ENCODE measurements at places on chromosomes 16 and 17.

GRCh38 chr17:65228734-65229620 is 91.8 kb downstream of the RGS9 start:
- DNase-seq, result no peak

DNA sequence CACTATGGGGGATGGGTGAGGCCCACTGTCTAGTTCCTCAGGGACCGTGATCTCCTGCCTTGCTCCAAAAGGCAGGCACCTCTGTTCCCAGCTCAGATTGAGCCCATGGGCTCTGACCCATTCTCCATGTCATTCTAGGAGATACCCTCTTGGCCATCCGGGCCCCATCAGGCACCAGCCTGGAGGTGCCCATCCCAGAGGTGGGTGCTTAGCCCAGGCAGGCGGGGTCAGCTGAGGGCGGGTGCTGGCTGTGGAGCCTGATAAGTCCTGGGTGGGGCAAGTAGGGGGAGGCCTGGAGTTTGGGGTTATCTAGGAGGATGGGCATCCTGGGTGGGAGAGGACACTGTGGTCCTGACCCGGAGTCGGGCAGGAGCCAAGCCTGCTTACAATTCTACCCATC is 2.3 kb downstream of the E2F4 start:
- no peak for DNase-seq

- DNase-seq, result no peak
Measured at GRCh38 chr16:86984991-86985647, 332.1 kb downstream of the C16orf95 start.

DNA sequence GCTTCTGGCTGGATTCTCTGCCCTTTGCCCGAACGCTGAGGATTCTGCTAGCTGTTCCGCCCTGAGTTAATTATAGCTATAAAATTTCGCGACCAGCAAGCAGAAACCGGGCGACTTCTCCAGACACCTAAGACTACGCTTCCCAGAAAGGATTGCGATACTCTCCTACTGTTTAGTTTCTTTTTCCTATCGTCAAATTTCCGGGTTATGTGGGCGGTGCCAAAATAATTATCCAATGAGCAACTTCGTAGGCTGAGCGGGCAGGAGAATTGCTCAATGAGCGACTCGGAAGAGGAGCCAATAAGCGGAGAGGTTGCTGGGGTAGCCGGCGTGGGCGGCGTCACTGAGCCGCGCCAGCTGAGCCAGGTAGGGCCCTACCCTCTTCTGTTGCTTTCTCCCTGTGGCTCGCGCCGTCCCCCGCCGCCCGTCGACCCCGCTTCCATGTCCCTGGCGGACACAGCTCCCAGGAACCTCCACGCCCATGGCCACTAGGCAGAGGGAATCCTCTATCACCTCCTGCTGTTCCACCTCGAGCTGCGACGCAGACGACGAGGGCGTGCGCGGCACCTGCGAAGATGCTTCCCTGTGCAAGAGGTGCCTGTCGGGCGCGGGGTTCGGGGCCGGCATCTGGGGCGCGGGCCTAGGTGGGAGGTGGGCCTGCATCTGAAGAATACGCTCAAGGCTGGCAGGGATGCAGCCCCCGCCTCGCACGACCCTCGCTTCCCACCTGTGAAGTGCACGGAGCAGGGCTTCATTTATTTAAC is at the start of gene LCMT1:
LCMT1 (plus strand) TSS at position 340 of the 764 bp plus-strand sequence; CDS start at position 482, 142 bp downstream.
- DNase-seq, result peak; percentile 76

DNA sequence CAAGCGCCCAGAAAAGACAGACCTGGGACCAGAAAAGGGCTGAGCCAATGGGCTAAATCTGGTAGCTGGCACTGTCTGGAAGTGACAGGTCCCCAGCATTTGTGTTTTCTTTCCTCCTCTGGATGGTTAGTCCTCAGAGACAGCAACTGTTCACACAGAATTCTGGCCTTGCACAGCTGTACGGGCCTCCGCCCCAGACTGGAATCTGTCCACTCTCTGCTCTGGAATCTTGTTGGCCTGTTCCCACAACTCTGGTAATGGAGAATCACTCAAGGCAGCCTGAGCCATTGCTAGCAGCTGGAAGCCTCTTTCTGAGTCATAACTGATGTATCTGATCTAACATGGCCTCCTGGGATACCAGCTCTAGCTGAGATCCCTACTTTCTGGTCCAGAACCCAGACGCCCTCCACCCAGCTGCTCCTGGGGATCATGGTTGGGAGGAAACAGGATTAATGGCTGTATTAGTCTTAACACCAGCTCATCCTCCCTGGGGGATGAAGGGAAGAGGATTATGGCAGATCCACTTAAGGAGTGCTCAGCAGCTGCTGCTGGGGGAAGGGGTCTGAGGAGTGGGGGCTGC is 9.1 kb downstream of the ZNF668 start:
- DNase-seq, result no peak

DNA sequence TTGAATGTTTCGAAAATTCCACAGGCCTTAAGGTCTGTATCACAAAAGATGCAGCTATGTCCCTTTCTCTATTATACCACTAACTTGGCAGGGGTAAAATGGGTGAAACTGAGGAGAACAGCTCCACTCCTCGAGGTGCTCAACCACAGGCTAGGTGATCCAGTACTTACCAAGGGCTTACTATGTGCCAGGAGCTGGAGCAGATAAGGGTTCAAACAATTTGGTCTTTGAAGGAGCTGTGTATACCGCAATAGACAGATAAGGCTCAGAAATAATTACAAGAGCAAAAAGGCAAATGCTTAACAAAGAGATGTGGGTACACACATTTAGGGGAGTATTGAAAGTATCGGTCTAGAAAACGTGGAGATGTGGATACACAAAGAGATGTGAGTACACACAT is 1.5 kb downstream of the XPO6 start:
- no peak for DNase-seq
